ENCODE measurements at places on chromosomes 16 and 17. TPM values are rescaled to one million over a fixed set of nuclear protein-coding genes. Genes with fewer than 3 reads are reported as not detected.

- no peaks in the 10 kb centered on the region for H3K36me3 ChIP-seq
- no peak overlapping the region for H3K4me3 ChIP-seq
- peaks cover 31% of the 10 kb centered on the region for H3K4me1 ChIP-seq
- no peak overlapping the region for H3K27ac ChIP-seq
These were observed 2.3 kb downstream of the NAT9 start for GRCh38 chr17:74773871-74774286.

DNA sequence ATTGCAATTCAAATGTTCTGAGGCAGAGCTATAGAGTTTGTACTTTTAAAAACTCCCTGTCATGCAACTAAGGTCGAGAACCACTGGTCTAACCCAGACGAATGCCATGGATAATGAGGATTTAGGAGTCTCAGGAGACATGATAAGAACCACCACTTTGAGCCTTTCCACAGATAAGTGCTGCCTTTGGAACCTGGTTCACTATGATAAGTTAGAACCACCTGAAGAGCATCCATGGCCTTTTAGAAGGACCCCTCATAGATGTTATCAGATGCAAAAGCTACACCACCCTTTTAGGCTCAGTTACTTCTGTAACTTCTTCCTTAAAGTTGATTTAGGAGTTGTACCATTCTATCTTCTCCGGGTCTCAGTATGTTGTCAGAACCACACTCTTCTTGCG lies 350.6 kb upstream of the CCL2 start:
- DNase-seq: no peak
- no peaks in the 10 kb centered on the region for H3K27me3 ChIP-seq
- H3K4me3 ChIP-seq: no peak overlapping the region
- no peak overlapping the region for H3K27ac ChIP-seq
- H3K36me3 ChIP-seq: no peaks in the 10 kb centered on the region
- no peaks in the 10 kb centered on the region for H3K4me1 ChIP-seq

DNA sequence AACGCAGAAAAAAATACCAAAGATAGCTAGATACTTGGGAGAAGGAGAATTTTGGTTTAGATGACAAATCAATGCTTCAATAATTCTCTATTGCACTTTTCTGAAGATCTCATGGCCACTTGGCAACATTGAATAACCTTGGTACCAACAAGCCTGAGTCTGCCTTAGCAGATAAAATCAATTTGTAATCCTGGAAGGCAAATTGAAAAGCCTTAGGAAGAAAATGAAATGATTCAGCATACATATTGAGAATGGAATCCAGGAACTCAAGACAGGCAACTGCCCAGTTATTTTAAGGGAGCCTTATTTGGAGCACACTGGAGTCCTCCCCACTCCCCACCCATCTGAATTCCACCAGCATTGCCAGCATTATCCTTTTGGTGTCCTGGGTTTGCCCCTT lies 109.3 kb upstream of the SOX9 start:
- H3K27me3 ChIP-seq: no peaks in the 10 kb centered on the region
- no peaks in the 10 kb centered on the region for H3K4me1 ChIP-seq
- DNase-seq: no peak
- no peak overlapping the region for H3K4me3 ChIP-seq

GRCh38 chr17:29838961-29839360 lies 91.1 kb downstream of the SSH2 start:
- H3K27ac ChIP-seq: no peak overlapping the region
- H3K4me3 ChIP-seq: no peak overlapping the region
- no peaks in the 10 kb centered on the region for H3K27me3 ChIP-seq
- H3K4me1 ChIP-seq: no peaks in the 10 kb centered on the region
- H3K36me3 ChIP-seq: no peaks in the 10 kb centered on the region

- H3K36me3 ChIP-seq: no peaks in the 10 kb centered on the region
- no peaks in the 10 kb centered on the region for H3K4me1 ChIP-seq
- H3K4me3 ChIP-seq: no peak overlapping the region
- no peak for DNase-seq
- H3K27ac ChIP-seq: no peak overlapping the region
- H3K27me3 ChIP-seq: no peaks in the 10 kb centered on the region
These were observed 11.1 kb downstream of the ABR start for GRCh38 chr17:1168533-1169220.

NECAB2 gene
- polyA plus RNA-seq: 23.8 TPM

KRTAP9-8 gene
- polyA plus RNA-seq: not detected

GJD3 gene
- polyA plus RNA-seq: not detected

DNA sequence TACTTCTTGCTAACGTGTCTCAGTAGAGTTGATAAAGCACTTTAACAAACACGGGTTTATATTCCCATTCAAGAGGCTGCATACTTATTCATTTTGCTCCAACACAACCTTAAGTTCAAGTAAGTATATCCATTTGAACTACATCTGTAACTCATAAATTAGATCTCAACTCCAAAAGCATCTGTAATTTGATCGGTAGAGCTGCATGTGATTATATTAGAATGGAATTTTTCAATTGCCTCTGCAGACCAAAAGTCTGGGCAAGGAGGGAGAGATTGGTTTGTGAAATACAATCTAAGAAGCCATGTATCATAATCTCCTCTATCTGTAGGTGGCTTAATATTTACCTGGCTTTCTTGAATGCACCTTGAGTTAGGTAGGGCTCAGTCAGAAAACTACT lies 371.0 kb downstream of the RBFOX1 start:
- H3K27ac ChIP-seq: no peak overlapping the region
- no peaks in the 10 kb centered on the region for H3K4me1 ChIP-seq
- no peak overlapping the region for H3K4me3 ChIP-seq
- H3K36me3 ChIP-seq: no peaks in the 10 kb centered on the region

DNA sequence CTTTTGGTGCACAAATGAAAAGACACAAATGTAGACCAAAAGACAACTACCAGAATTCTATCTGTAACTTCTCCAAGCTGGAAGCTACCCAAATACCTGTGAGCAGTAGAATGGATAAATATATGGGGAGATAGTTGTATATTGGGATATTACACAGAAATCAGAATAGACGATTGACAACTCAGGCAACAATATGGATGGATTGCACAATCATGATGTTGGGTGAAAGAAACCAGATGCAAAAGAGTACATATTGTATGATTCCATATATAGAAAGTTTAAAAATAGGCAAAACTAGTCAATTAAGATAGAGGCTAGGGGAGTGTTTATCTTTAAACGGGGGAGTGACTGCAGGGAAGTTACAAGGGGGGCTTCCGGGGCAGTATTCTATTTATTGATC lies 77.5 kb upstream of the NKD1 start:
- no peak overlapping the region for H3K27ac ChIP-seq
- no peaks in the 10 kb centered on the region for H3K4me1 ChIP-seq
- no peaks in the 10 kb centered on the region for H3K36me3 ChIP-seq
- no peak overlapping the region for H3K4me3 ChIP-seq
- H3K27me3 ChIP-seq: no peaks in the 10 kb centered on the region

- no peaks in the 10 kb centered on the region for H3K36me3 ChIP-seq
- peaks cover 3% of the 10 kb centered on the region for H3K4me1 ChIP-seq
- no peak overlapping the region for H3K4me3 ChIP-seq
These were observed 43.2 kb upstream of the ZFHX3 start for GRCh38 chr16:73091174-73091573.

GRCh38 chr17:64091571-64091970 lies 38.4 kb downstream of the ERN1 start:
- no peak for DNase-seq
- no peaks in the 10 kb centered on the region for H3K36me3 ChIP-seq

- no peaks in the 10 kb centered on the region for H3K36me3 ChIP-seq
- H3K4me3 ChIP-seq: no peak overlapping the region
- no peaks in the 10 kb centered on the region for H3K27me3 ChIP-seq
These were observed 5.8 kb upstream of the ATP2C2 start for GRCh38 chr16:84362471-84362941.

DNA sequence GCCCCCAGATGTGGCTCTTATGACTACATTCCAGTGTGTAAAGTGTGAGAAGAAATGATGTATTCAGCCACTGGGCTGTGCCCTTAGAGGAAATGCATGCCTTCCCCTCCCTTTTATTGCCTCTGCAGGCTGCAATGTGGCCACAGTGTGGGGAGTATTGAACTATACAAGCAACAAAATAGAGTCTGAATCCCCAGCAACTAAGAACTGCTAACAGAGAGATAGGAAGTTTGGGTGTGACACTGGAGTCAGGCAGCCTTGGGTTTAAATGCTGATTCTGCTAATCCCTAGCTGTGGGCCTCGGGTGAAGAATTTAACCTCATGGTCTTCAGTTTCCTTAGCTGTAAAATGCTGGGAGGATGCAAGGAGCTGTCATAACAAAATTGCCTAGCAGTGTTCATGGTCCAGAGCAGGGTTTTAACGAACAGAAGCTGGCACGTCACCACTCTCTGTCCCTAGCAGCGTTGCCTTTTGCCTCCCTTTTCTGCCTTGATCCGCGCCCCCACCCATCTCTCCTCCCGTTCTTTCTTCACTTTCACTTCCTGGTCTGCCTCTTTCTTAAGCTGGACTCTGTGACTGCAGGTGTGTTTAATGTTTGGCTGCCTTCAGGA lies 50.3 kb downstream of the KPNA2 start:
- no peaks in the 10 kb centered on the region for H3K4me1 ChIP-seq
- H3K27me3 ChIP-seq: no peaks in the 10 kb centered on the region

DNA sequence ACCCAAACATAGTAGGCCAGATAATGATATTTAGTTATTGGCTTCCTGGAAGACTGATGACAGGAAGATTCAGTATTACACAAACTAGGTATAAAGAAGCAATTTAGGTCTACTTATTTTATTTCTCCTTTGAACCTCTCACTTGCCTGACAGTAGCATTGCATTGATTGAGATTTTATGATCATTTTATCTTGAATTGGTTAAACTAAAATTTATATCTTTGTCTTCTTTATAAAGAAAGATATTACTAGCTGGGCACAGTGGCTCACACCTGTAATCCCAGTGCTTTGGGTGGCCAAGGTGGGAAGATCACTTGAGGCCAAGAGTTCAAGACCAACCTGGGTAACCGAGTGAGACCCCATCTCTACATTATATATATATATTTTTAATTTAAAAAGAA lies 14.4 kb downstream of the HLF start:
- H3K36me3 ChIP-seq: no peaks in the 10 kb centered on the region
- peaks cover 5% of the 10 kb centered on the region for H3K4me1 ChIP-seq
- H3K4me3 ChIP-seq: no peak overlapping the region
- no peak overlapping the region for H3K27ac ChIP-seq
- DNase-seq: no peak

- DNase-seq: no peak
- peaks cover 4% of the 10 kb centered on the region for H3K27me3 ChIP-seq
- H3K4me3 ChIP-seq: no peak overlapping the region
These were observed 32.5 kb downstream of the HOXB1 start for GRCh38 chr17:48498164-48498850.

KDM6B gene
- polyA plus RNA-seq: 15.3 TPM

- no peaks in the 10 kb centered on the region for H3K4me1 ChIP-seq
- H3K36me3 ChIP-seq: no peaks in the 10 kb centered on the region
- DNase-seq: no peak
- H3K27ac ChIP-seq: no peak overlapping the region
- no peaks in the 10 kb centered on the region for H3K27me3 ChIP-seq
These were observed 11.6 kb upstream of the CMIP start for GRCh38 chr16:81432937-81433557.

DNA sequence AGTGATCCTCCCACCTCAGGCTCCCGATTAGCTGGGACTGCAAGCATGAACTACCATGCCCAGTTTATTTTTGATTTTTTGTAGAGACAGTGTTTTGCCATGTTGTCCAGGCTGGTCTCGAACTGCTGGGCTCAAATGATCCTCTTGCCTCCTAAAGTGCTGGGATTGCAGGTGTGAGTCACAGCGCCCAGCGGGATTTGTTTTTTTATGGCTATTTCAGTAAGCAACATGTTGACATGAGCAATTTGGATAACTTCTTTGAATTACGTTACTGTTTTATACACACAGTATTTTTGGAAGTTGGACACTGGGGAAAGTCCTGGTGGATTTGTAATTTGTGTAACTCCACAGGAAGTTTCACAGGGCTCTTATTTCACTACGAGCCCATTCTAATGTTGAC lies 18.5 kb upstream of the RHOT1 start:
- peaks cover 7% of the 10 kb centered on the region for H3K4me1 ChIP-seq
- no peak for DNase-seq
- H3K36me3 ChIP-seq: no peaks in the 10 kb centered on the region
- no peaks in the 10 kb centered on the region for H3K27me3 ChIP-seq

- no peaks in the 10 kb centered on the region for H3K27me3 ChIP-seq
- H3K27ac ChIP-seq: no peak overlapping the region
- no peak overlapping the region for H3K4me3 ChIP-seq
These were observed 44.3 kb downstream of the WNT3 start for GRCh38 chr17:46774108-46774737.

EPX gene
- polyA plus RNA-seq: not detected

- no peak overlapping the region for H3K27ac ChIP-seq
- no peaks in the 10 kb centered on the region for H3K27me3 ChIP-seq
- H3K4me3 ChIP-seq: no peak overlapping the region
- peaks cover 14% of the 10 kb centered on the region for H3K4me1 ChIP-seq
These were observed 46.4 kb downstream of the NKD1 start for GRCh38 chr16:50594308-50595260.

DNA sequence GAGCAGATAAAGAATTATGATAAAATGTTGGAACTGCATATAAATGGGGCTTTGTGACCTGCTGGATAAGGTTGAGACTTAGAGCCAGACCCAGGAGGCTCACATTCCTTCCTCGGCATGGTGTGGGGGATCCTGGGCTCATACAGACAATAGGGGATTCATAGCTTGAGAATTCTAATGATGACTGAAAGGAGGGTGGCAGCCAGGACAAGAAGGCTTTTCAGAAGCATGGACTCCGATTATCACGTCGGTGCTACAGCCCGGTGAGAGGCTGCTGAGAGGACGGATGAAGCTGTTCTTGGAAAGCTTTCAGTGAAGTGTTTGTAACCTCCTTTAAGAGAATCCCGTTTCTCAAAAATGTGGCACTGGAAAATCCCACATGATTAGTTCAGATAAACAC lies 167.2 kb downstream of the ANKFN1 start:
- H3K4me1 ChIP-seq: no peaks in the 10 kb centered on the region
- no peak for DNase-seq
- H3K27me3 ChIP-seq: peaks cover 3% of the 10 kb centered on the region
- H3K4me3 ChIP-seq: no peak overlapping the region

RAB11FIP4 gene
- 10.4 TPM for polyA plus RNA-seq

DNA sequence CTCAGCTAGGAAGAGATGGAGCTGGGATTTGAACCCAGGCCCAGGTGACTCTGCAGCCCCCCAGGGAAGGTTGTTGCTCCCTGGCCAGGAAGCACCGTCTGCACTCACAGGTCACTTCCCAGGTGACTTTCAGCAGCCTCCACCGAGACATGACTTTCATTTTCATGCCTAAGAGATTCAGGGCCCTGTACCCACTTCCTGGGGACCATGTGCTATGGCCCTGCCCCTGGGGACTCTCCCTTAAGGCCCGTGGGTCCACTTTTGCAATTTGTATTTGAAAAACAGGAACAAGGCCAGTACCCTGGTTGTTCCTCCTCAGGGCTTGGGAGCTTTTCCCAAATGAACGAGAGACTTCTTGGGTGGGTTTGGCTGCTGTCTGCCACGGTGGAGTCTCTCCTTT lies 191.0 kb downstream of the IRF8 start:
- H3K27me3 ChIP-seq: no peaks in the 10 kb centered on the region
- no peaks in the 10 kb centered on the region for H3K4me1 ChIP-seq
- H3K36me3 ChIP-seq: no peaks in the 10 kb centered on the region
- H3K4me3 ChIP-seq: no peak overlapping the region

GRCh38 chr17:37813751-37814150 lies 68.9 kb upstream of the HNF1B start:
- H3K36me3 ChIP-seq: no peaks in the 10 kb centered on the region
- H3K27me3 ChIP-seq: no peaks in the 10 kb centered on the region
- DNase-seq: no peak
- no peaks in the 10 kb centered on the region for H3K4me1 ChIP-seq
- H3K4me3 ChIP-seq: no peak overlapping the region
